H1 (cell line): ENCODE measurements at places on chromosomes 5 and 9. TPM values are rescaled to one million over a fixed set of nuclear protein-coding genes. Genes with fewer than 3 reads are reported as not detected.

Gene NDST1
- polyA plus RNA-seq = 27.0 and 37.7 TPM in 2 replicates

Gene CDX1
- 0.06 TPM in 1 of 2 replicates, not detected in the other for polyA plus RNA-seq

Gene GOLM1
- polyA plus RNA-seq = 32.2 and 45.9 TPM in 2 replicates

Gene NUTM2G
- polyA plus RNA-seq = 0.27 and 0.42 TPM in 2 replicates
